Caki2 (cell line): ENCODE measurements at places on chromosomes 13 and 19.

DNA sequence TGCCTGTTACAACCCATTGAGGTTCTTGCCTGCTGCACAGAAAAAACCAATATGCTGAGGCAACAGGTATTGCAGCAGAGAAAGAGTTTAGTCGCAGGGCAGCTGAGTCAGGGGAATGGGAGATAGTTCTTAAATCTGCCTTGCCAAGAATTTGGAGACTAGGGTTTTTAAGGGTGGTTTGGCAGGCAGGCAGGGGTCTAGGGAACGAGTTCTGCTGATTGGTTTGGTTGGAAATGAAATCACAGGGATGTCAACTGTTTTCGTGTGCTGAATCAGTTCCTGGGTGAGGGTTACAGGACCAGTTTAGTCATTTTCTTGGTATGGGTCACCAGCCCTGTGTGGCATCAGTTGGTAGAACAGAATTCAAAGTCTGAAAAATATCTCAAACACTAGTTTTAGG is 36.6 kb downstream of the PDS5B start:
- DNase-seq: no peak

DNA sequence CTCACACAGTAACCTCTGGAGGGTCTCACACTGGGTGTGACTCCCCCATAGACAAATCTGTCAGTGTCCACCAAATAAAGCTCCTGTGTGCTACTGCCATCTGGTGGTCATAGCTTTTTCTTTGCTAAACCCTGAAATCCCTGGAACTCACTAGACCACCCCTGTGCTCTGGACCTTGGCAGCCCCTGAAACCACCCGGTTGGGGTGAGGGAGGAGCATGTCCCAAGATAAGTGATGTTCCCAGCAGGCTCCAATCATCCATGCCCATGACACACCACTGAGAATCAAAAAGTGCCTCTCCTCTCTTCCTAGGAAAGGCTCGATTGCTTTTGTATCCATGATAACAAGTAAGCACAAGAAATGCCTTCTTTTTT is 6.5 kb upstream of the HSD17B14 start:
- DNase-seq: peak; percentile 66

DNA sequence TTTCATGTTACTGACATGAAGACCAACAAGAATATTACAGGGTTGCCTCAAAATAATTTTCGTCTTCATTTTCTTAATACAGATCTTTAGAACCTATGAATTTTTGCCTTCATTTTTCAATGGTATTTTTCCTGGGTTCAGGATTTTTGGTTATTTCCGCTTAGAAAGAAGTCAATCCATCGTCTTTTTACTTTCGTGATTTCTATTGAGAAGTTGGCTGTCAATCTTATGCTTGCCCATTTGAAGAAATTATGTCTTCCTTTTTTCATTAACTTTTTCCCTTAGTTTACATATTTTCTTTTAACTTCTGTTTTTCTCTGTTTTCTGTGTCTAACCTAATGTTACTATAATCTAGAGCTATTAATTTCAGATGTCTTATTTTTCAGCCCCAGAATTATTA is 868.9 kb upstream of the SLC10A2 start:
- peak; percentile 11 for DNase-seq

- DNase-seq: no peak
These were observed 4.5 kb downstream of the IZUMO2 start for GRCh38 chr19:50158577-50158976.

GRCh38 chr19:5882421-5882968 is 12.2 kb upstream of the FUT5 start:
- DNase-seq: no peak
